ENCODE measurements at places on chromosomes 3 and 15.

DNA sequence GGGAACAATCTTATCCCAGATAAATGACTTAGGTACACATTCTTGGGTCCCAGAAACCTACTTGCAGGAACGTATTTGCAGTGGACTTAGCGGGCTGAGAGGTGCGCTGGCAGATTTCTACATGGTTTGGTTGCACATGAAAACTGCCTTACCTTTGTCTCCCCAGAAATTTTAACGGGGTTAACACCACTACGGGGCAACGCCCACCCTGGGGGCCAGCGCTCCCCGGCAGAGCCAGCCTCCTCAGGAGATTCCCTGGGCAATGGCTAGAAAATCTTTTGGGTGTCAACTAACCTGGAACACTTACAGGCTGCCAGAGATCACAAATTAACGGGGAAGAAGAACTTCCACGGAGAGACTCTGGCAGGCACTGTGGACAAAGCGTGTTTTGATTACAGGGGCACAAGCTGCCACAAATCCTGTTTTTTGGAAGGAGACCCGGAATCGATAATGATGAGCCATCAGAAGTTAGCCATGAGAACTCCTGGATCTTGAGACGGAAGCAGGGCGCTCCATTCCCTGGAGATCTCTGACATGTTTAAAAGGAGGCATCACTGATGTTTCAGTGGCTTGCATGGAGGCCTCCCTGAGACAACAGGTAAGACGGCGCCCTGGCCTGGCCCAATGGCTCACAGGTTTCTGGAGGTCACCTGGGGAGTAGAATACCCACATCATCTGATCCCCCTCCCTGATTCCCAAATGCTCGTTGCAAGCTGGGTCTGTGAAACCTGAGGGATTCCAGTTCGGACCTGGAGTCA lies 288.9 kb downstream of the ADAMTS17 start:
- DNase-seq: no peak

DNA sequence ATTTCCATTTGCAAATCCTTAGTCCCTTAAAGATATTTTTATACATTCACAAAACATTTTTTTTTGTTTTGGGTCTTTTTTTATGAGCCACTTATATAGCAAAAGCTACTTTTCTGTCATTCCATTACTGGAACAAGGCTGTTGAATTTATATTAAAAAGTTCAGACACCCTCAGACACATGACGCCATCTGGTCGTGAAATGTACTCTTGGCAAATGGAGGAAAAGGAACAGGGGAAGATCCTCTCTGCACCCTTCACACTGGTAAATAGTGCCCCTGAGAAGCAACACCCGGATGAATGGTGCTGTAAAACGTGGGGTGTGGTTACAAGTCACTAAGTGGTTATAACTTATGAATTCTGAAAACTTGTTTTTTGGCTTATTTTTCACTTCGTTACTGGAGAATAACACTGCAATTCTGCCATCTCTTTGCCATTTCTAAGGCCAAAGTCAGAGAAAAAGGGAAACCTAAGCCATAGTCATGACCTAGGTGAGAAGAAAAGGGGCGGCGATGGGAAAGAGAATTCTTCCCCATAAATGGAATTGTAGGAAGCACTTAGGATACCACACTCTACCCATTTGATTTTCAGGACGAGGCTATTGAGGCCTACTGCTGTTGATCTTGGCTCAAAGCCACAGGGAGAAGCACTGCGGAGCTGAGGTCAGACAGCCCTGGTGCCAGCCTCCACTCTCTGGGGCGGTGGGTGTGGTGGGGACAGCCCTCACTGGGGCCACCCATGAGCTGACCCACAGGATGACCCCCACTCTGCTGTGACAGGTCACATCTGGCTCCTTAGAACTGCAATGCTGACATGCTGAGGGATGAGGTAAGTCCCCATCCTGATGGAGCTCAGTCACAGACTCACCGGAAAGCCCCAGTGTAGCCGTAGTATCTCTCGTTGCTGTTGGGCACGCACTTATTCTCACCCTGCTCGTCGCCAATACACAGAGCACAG lies 21.9 kb downstream of the LTF start:
- DNase-seq: no peak

- DNase-seq: no peak
Measured at GRCh38 chr3:194508491-194509453, 22.0 kb upstream of the ATP13A3 start.

- no peak for DNase-seq
Measured at GRCh38 chr3:189108735-189109134, 63.0 kb upstream of the TPRG1 start.

DNA sequence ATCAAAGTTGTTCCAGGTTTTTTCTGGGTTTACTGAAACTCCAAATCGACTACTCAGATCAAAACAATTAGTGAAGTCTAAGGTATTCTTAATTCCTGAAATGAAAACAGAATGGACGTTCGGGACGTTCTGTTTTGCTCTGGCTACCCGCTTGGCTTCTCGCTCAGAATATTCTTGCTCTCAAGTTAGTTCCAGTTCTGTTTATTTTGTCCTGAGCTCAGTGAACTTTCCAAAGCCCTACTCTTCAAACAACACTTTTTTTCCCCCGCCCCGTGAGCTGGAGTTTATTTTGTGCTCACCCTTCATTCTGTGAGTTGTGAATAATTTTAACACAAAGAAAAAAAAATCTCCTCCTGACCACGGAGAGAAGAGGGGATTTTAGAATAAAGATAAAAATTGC lies 72.6 kb downstream of the SAMMSON start:
- no peak for DNase-seq

- DNase-seq: no peak
Measured at GRCh38 chr3:191151653-191152052, 47.4 kb upstream of the OSTN start.

GRCh38 chr3:128859630-128860029 lies 19.8 kb upstream of the ACAD9 start:
- no peak for DNase-seq

DNA sequence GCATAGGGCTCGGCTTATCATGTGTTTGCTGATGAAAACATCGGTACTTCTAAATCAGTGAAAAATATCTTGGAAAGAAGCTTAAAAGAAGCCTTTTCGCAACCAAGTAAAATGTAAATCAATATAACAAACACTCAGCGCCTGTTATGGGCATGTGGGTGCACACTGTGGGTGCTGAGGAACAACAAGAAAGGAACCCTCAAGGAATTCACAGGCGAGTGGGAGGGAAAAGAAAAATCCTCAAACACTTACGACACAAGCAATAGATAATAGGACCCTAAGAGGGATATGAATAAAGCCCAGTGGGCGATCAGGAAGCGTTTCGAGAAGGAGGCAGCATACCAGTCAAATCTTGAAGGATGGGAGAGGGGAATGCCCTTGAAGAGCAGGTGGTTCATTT lies 21.9 kb downstream of the GLDN start:
- DNase-seq: no peak

GRCh38 chr3:17583530-17583929 lies 158.9 kb downstream of the TBC1D5 start:
- no peak for DNase-seq

DNA sequence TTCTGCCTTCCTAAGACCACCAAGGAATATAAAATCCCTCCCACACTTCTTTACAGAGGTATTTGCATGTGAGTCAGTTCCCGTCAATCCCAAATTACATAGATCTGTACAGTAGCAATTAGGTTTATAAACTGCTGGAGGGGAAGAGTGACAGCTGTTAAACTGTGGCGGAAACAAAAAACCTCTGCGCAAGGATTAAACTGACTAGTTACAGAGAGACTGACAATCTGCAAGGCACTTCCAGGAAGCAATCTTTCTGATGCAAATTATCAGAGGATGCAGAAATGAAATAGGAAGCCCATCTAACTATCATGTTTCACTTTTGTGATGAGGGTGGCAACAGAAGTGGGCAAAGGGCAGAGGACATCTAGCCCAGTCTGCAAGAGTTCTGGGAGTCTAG lies 150.4 kb downstream of the RTP4 start:
- no peak for DNase-seq

DNA sequence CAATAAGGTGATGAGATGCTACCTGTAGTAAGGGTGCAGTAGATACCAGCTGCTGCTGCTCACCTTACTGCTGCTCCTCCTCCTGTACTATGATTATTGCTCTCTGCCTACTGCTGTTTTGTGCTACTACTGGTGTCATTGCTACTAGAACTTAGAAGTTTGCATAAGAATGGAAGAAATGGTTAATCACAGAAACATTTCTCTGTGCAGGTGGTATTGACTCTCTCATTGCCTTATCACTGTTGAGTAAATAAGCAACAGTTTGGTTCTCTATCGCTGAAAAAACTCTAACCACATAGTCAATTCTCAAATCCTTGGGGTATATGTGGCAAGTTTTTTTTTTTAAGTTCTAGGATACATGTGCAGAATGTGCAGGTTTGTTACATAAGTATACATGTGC lies 16.5 kb downstream of the MITF start:
- no peak for DNase-seq

DNA sequence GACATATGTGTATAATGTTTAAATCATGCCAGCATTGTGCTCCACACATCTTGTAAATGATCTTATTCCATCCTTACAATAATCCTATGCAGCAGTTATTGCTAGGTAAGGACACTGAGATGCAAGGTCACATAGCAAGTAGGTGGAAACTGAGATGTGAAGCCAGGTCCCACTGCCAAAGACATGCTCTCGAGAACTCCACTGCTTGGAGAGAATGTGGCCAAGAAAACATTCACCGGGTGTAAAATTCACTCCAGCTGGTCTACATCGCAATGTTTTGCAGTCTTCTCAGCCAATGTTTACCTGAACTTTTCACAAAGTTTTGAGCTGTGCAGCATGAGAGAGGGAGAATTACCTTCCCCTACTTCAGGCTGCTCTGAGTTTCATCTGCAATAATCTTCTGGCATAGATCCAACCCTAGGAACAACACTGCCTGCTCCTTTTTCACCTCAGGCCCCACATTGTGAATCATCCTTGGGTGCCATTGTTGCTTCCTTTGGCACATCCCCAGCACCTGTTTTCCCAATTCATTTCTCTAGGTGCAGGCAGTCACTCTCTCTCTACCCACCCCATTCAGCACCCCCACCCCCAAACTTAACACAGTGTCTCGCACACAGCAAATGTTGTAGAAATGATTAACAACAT lies 53.5 kb upstream of the PRTG start:
- DNase-seq: no peak

DNA sequence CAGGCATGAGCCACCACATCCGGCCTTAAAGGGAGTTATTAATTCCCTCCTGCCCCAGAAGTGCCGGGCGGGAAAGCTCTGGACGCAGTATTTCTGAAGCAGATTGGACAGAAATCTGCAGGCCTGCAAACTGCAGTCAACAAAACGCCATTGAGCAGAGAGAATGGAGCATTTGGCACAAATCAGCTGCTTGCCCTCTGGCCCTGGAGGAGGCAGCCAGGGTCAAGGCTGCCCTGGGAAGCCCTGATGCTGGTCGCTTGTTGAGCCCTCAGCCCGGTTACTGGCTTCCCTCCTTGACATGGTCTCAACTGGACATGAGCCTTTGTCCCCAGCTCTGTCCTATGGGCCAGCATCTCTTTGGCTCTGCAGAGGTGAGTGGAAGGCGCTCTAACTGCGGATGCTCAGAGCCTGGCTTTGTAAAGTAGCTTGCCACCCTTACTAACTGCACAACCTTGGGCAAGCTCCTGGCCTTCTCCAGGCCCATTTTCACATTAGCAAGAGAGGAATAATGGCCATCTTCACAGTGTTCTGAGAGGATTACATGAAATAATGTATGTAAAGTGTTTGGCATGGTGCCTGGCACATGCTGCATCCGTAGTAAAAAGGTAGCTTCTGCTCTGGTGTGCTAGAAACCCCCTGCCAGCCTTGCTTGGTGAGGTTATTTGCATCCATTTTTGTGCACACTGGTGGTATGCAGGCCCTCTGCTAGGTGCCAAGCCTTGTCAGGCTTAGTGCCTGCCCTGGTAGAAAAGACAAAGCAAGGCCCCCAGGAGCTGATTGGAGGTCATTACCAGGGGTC lies 4.1 kb downstream of the SEMA4B start:
- no peak for DNase-seq

DNA sequence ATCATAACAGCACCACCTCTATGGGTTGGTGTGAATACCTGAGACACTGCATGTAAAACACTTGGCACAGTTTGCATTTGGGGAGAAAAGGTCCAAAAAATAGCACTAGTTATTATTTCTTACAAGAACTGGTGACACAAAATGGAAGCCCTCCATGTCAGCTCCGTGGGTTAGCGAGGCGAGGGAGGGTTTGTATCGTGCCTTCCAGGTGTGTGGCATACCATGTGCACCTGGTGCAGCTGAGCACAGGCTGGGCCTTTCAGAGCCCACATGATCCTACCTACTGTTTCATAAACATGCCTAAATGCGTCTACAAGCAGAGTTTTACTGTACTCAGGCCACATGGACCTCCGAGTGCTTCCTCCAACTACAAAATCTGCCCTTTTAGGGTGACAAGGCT lies 5.6 kb downstream of the CXCR6 start:
- no peak for DNase-seq

- DNase-seq: no peak
Measured at GRCh38 chr3:111874177-111874820, 15.2 kb downstream of the PHLDB2 start.

DNA sequence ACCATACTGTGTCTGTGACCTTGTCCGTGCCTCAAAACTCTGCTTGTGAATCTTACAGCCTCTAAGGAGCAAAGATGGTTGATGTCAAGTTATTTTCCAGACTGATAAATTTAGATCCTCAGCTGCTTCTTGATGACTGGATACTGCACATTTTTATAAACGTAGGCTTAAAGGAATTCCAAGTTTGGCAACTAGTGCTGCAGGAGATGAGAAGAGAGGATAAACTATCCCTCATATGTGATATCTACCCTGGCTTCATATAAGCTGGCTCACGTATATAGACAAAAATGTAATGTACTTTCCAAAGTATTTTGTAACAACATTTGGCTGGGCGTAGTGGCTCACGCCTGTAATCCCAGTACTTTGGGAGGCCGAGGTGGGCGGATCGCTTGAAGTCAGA lies 89.6 kb downstream of the GMPS start:
- no peak for DNase-seq

- no peak for DNase-seq
Measured at GRCh38 chr15:68655686-68656437, 77.1 kb downstream of the CORO2B start.

GRCh38 chr3:179318876-179319275 lies 4.0 kb upstream of the ZNF639 start:
- DNase-seq: no peak

DNA sequence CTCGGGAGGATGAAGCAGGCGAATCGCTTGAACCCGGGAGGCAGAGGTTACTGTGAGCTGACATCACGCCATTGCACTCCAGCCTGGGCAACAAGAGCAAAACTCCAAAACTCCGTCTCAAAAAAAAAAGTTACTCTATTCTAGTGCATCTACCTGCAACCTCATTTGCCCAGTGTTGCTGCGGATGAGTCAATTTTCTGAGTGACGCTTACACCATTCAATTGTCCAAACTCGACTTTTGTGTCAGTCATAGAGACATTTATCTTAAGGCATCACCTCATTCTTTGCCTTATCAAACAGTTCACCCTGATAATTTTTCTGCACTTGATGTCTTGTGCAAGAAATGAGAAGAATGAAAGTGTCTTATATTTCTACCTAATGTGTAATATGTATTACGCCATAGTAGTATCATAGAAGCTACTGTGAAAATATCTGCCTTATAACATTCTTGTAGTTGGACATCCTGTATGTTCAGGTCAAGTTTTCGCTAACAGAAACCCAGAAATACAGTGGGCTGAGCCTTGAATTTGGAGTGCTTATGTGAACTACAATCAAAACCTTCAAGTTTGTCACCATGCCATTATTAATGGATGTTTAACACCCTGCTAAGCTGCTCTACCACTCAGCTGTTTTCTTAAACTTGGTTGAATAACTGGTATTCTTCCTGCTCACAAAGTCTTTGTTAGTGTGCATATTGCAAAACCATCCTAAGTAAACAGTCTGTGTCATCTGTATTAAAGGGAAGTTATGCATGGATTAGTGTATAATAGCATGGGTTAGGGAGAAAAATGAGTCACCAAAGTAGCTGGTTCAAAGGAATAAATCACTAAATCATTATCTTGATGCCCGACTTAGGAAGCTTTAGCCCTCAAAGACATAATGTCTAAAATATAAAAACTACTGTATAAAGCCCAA lies 531.0 kb upstream of the NR2F2 start:
- DNase-seq: no peak
